ENCODE measurements at places on chromosomes 11 and 22.

GRCh38 chr11:12119502-12119901 lies 9.1 kb downstream of the MICAL2 start:
- DNase-seq: no peak

- DNase-seq: no peak
Measured at GRCh38 chr11:131918663-131919062, 548.2 kb downstream of the NTM start.

DNA sequence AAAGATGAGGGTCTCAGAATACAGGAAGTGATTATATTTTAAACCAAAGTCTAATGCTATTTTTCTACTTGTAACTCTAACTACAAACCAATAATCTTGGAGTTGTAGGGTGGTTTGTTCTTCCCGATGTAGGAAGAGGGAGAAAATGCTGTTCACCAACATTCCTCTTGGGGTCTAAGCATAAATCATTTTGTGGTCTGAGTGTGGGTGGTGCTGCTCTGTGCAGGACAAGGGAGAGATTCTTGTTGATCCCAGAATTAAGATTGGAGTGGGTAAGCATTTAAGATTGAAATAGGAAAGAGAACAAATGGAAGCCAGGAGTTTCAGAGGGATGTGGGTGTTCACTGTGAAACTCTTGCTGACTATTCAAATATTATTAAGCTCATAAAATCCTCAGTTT lies 38.6 kb upstream of the MMP13 start:
- DNase-seq: no peak

DNA sequence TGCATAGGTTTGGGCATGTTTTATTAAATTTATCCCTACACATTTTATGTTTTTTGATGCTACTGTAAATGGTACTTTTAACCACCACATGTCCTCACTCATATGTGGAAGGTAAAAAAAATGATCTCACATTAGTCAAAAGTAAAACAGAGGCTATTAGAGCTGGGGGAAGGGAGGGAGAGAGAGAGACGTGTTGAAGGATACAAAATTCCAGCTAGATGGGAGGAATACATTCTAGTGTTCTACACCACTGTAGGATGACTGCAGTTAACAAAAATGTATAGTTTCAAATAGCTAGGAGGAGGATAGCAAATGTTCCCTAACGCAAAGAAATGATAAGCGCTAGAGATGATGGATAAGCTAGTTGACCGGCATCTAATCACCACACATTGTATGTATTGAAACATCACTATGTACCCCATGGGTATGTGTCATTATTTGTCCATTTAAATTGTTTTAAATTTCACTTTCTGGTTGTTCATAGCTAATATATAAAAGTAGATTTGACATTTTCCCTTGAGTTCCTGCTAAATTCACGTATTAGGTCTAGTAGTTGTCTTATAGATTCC lies 9.9 kb upstream of the GNB1L start:
- DNase-seq: no peak

DNA sequence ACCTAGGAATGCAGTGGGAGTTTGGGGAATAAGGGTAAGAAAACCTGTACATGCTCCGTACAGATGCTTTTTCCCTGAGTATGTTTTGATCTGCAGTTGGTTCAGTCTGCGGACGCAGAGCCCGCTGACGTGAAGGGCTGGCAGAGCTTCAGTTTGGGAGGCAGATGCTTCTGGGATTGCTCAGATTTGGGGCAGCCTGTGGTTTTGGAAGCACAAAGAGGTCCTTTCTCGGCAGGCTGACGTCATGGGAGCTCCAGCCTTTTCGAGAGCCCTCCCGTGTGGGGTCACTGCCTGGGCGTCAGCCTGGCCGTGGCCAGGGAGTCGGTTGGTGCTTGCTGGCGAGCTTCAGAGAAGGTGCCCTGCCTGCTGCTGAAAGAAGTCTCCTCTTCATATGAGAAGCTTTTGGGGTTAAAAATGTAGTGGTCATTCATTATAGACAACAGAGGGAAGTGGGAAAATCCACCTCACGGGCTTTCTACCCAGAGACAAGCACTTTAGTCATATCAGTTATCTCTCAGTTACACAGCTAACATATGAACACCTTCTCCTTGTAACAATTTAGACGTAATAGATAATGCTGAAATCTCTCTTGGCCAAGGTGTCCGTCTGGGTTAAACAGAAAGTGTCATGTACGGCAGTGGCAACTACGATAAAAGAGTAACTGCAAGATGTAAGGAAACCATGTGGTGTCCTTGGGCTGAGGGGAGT lies 26.8 kb downstream of the TPCN2 start:
- no peak for DNase-seq

GRCh38 chr11:125069008-125069407 lies 5.9 kb downstream of the SLC37A2 start:
- DNase-seq: no peak

- no peak for DNase-seq
Measured at GRCh38 chr11:94678901-94679300, 89.3 kb upstream of the AMOTL1 start.

DNA sequence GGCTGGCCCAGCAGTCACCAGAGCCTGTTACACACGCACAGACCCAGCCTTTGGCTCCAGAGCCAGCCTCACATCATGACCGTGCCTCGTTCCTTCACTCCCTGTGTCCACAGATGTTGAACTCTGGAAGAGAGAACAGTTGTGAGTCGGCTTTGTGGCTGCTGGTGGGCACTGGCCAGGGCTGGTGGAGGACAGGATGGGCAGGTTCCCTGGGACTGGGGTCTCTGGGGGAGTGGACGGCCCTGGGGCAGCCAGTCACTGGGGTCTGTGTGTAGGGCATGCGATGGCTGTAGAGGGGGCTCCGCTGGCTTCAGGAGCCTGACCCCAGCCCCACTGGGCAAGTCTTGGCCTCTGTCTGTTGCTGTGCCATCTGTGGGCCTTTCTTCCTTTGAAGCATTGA lies 1070.1 kb downstream of the BRD1 start:
- no peak for DNase-seq

GRCh38 chr22:41801886-41802285 lies 1.4 kb downstream of the CCDC134 start:
- DNase-seq: no peak

- no peak for DNase-seq
Measured at GRCh38 chr11:74471668-74472429, 4.5 kb upstream of the KCNE3 start.

DNA sequence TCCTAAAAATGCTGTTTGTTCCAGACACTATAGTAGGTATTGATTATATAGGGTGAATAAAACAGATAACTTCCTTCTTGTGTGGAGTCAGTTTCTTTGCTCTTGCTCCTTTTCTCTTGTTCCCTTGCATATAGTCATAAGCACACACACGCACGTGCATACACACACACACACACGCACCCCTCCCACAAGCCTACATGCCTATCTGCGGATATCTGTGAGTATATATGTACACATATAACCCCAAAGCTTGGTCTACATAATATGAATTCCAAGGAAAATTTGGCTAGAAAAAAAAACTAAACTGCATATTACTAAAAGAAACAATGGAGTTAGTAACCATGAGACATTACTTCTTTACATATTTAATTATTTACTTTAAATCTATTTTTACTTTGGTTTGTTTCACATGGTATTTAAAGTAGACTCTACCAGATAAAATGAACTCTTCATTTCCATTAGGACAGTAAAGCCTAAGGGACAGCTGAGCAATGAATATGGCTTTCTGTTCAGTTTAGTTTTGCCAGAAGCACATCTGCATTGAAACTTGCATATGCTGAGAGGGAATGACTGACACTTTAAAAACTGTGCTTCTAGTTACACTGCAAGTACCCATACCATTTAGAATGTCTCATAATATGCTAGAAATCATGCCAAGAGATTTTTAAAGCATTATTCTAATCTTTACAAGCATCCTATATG lies 676.4 kb downstream of the DLG2 start:
- DNase-seq: no peak

- DNase-seq: no peak
Measured at GRCh38 chr11:44000731-44001130, 47.0 kb upstream of the ACCSL start.

- DNase-seq: no peak
Measured at GRCh38 chr22:19693981-19694670, 20.2 kb upstream of the SEPTIN5 start.

DNA sequence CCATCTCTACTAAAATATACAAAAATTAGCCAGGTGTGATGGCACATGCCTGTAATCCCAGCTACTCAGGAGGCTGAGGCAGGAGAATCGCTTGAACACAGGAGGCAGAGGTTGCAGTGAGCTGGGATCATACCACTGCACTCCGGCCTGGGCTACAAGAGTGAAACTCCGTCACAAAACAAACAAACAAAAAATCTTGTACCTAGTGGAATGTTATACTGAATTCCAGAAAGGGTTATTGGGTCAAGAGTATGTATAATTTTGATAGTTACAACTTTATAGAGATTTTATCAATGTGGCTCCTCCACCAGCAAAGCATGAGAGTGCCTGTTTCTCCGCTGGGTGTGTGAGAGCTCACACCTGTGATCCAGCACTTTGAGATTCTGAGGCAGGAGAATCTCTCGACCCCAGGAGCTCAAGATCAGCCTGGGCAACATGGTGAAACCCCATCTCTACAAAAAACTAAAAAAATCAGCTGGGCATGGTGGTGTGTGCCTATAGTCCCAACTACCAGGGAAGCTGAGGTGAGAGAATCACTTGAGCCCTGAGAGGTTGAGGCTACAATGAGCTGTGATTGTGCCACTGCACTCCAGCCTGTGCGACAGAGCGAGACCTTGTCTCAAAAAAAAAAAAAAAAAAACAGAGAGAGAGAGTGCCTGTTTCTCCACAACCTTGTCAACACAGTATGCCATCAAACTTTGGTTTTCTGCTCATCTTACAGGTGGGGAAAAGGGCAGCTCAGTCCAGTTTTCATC lies 12.7 kb upstream of the FOLR1 start:
- no peak for DNase-seq

DNA sequence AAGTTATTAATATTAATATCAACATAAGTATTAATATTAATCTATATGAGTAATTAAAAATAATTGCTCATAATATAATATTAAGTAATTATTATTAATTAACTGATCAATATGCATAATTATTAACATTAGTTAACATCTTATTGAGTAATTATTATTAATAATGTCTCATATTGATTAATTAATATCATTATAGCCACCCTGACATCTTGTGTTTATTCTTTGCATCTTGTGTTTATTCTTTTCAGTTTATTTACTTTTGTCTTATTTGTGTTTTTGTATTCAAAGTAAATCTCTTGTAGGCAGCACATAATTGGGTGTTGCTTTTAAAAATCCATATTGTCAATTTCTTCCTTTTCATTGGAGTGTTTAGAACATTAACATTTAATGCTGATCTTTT lies 56.6 kb downstream of the MYEOV start:
- DNase-seq: no peak

DNA sequence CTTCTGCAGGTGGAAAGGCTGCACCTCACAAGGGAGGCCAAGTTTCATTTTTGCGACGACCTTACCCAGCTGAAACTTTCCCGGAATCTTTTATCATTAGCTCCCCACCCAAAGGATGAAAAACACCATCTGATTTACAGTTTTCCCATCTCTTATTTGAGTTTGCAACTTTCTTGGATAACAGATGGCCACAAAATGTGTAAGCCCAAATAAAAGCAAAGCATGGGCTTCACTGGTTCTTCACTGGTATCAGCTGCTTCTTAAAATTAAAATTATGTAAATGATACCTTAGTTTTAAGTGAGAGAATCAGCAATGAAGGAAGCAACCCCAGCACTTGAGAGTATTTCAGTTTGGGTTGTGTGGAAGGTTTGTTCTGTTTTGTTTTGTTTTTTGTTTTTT lies 55.8 kb downstream of the PARVA start:
- no peak for DNase-seq

DNA sequence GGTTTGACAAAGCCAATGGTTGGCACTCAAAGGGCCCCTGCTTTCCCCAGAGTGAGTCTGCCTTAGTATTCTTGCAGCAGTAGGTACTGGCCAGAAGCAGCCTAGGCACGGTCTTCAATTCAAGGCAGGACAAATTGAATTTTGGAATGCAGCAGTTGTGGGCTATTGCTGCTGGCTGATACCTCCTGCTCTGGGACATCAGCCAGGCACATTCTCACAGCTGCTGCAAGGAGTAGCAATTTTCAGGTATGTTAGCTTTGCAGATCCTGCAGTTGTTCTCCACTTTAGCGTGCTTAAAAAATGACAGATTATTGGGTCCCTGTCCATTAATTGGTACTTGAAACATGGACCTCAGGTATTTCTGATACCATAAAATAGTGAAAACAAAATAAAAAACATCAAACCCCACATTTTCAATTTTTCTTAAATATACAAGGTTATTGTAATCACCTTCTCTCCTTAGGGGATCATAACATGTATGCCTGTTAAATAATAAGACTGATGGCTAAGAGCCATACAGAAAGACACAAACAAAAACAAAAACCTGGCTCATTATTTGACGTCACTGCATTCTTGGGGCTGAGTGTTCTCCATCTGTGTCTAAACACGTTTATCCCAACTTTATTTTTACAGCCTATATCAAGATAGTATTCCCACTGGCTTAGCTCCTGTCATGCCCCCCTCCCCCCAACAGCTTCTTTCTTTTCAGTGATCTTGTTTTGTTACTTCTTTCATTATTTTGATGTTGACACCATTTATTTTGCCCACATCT lies 85.1 kb upstream of the CARD18 start:
- no peak for DNase-seq

DNA sequence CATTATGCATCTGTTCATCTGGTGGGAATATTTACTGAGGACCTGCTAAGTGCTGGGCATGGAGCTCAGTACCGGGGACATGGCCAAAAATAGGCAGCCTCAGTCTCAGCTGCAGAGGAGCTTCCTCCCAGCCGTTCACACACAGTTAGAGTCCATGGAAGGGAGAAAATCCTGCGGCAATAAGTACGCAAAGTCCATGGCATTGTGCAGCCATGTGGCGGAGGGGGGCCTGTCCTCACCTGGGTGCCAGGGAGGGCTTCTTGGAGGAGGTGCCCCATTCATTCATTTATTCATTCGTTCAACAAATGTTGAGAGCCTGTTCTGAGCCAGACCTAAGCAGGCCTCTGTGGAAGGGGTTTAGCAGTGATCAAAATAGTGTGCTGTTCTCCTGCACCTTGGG lies 59.3 kb upstream of the ANO1 start:
- no peak for DNase-seq

- no peak for DNase-seq
Measured at GRCh38 chr11:106828976-106829375, 189.3 kb downstream of the GUCY1A2 start.

GRCh38 chr22:46971099-46971763 lies 208.8 kb downstream of the TBC1D22A start:
- DNase-seq: no peak

GRCh38 chr11:72586321-72587090 lies 87.7 kb downstream of the PDE2A start:
- DNase-seq: no peak

GRCh38 chr11:116595305-116595880 lies 177.4 kb downstream of the BUD13 start:
- no peak for DNase-seq
